ENCODE measurements at places on chromosomes 5 and 9. TPM values are rescaled to one million over a fixed set of nuclear protein-coding genes. Genes with fewer than 3 reads are reported as not detected.

Gene CCDC192
- not detected for total RNA-seq

Gene TSTD2
- 15.3 TPM for total RNA-seq

Gene KIAA0825
- total RNA-seq, result 1.3 TPM

Gene ZNF658
- 3.2 TPM for total RNA-seq

Gene MTMR12
- total RNA-seq, result 25.7 TPM

Gene MARCOL
- total RNA-seq, result not detected

Gene CBY3
- total RNA-seq, result not detected

Gene MATR3
- 180 TPM for total RNA-seq

Gene ZNF300
- 0.08 TPM for total RNA-seq

Gene ZNF366
- total RNA-seq, result 0.18 TPM

Gene C9orf78
- total RNA-seq, result 23.0 TPM

DNA sequence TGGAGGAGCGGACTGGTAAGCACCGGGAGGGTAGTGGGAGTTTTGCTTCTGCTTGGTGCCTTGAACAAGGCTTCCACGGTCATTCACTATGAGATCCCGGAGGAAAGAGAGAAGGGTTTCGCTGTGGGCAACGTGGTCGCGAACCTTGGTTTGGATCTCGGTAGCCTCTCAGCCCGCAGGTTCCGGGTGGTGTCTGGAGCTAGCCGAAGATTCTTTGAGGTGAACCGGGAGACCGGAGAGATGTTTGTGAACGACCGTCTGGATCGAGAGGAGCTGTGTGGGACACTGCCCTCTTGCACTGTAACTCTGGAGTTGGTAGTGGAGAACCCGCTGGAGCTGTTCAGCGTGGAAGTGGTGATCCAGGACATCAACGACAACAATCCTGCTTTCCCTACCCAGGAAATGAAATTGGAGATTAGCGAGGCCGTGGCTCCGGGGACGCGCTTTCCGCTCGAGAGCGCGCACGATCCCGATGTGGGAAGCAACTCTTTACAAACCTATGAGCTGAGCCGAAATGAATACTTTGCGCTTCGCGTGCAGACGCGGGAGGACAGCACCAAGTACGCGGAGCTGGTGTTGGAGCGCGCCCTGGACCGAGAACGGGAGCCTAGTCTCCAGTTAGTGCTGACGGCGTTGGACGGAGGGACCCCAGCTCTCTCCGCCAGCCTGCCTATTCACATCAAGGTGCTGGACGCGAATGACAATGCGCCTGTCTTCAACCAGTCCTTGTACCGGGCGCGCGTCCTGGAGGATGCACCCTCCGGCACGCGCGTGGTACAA lies 556 bp downstream of the PCDHGC3 start:
- DNase-seq, result no peak

DNA sequence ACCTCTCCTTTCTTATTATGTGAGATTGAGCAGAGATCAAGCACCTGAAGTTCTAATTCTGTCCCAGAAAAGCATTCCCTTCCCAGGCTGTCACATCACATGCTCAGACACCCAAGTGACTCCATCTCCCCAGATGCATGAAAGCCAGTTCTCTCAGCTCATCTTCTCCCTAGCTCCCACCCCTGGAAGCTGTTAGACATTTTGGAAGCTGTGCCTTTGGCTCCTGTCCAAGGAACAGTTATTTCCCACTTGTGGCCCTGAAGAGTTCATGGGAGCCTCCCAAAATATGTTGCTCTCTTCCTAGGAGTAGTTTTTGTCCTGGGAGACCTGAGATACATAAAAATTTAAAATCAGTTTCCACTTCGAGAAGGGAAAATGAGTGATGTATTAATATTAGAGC lies 161.4 kb upstream of the GAS1 start:
- no peak for DNase-seq

DNA sequence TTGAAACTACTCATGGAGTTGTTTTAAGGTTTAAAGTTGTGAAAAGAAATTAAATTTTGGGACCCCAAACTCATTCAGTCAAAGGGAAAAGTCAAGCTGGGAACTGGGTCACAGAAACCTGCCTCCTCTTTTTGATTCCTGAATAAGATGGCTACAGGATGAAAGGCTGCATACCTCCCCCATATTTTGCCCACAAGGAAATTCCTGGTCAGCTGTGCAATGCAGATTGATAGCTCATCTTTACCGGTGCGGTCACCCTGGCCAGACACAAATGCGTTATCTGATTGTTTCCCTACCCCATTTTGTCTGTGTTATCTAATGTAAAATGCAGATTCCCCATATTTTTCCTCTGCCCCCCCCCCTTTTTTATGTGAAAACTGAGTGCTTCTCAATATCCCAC lies 1.3 kb downstream of the HAVCR2 start:
- no peak for DNase-seq

GRCh38 chr9:35732800-35733541 lies 505 bp downstream of the CREB3 start:
- DNase-seq, result no peak

DNA sequence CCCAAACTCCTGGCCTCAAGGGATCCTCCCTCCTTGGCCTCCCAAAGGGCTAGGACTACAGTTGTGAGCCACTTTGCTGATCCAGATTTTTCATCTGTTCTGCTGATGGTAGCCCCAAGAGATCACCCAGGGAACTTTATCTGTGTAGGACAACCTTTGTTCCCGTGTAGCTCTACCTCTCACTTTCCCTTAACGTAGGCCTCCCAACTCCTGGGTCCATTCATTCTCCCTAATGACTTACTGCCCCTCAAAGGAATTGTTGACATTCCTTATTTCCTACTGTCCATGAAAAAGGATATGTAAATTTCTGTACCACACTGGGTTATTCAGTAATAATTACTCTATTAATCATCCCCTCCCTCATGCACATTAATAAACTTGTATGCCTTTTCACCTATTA lies 51.0 kb upstream of the PHF24 start:
- no peak for DNase-seq

DNA sequence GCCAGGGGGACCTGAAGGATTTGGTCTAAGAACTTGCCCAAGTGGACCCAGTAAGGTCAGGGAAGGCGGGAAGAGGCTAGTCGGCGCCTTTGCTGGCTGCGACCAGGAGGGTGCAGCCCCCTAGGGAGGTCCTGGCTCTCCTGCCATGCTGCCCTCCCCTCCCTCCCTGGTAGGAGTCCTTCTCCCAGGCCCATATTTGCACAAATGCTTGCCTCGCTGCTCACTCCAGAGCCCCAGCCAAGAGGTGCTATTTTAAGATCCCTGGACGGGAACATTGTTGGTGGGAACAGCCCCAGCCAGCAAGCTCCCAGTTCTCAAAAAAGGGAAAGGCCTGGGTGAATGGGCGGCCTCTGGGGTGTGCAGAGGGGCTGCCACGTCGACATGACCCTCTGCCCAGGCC lies 4.3 kb upstream of the IL17B start:
- DNase-seq, result no peak

DNA sequence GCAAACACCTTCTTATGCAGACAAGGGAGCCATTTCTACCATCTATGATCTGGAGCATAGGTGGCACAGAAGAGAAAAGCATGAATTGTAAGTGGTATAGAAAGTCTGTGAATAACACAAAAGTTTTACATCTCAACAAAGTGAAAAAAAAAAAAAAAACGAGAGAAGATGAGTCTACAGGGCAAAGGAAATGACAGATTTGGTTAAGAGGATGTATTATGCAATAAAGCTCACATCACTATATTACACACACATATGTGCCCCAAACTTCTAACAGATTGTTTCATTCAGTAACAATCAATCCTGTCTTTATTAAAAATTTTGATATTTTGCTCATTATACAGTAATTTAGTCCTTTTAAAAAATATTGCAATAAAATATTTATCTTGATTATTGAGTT lies 49.8 kb downstream of the CERT1 start:
- DNase-seq, result no peak

DNA sequence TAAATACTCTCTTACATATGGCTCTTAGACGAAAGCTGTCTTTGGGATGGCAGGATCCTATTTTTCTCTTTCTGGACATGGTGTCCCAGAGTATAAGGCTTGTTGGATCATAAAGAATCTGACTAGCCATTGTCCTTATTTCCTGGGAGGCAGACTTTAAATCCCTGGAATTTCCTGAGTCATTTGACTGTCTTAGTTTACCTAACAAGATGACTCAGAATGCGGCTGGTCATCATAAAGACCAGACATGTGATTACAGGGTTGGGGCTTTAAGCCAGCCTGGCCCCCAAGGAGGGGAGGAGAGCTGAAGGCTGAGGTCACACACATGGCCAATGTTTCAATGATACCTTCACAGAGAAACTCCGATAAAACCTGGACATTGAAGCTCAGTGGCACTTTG lies 37.2 kb downstream of the FAM240B start:
- no peak for DNase-seq

- DNase-seq, result no peak
Measured at GRCh38 chr9:3628239-3628638, 102.4 kb upstream of the RFX3 start.

- no peak for DNase-seq
Measured at GRCh38 chr9:107693625-107694326, 204.2 kb upstream of the KLF4 start.

DNA sequence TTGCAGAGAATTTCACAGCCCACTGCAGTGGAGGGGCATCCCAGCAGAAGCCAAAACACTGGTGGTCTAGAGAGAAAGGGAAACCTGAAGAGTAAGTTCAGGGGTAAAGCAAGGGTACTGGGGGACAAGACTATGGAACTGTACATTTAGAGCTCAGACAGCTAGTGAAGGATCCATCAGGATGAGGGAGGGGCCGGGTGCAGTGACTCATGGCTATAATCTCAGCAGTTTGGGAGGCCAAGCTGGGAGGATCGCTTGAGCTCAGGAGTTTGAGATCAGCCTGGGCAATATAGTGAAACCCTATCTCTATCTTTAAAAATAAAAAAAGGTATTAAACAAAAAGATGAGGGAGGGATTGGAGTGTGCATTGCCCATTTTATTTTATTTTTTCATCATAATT lies 7.8 kb upstream of the ANKH start:
- no peak for DNase-seq

DNA sequence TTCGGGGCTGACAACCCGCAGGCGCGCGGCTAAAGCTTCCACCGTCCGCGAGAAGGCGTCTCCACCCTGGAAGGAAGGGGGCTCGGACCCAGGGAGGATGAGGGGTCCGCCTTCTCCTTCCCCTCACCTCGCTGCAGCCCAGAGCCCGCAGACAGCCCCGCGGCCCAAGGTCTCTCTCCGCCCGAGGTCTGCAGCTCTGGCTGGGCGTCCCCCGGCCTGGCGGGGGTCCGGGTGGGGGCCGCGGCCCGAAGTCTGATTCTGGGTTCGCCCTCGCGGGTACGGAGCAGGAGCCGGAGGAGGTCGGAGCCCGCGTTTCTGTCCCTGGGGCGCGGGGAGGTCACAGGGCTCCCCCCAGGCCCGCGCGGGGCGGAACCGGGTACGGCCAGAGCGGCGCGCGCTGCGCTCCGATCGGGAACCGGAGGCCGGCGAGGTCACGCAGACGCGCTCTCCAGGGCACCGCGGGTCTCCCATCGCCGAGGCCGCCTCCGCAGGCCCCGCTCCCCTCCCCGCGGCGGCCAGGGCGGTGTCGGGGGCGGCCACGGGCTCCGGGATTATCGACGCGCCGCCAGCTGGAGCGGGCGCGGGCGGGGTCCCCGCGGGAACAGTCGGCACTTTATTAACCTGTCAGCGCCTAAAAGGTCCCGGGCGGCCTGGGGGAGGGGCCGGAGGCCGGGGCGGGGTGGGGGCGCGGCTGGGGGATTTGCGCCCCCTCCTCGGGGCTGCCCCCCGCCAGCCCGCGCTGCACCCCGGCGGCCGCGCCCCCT lies 11.6 kb downstream of the LHX3 start:
- DNase-seq, result no peak

- no peak for DNase-seq
Measured at GRCh38 chr5:172336264-172336663, 52.7 kb upstream of the UBTD2 start.

All from GM12878 (cell line).